GM13977 (cell line): ENCODE measurements at places on chromosomes 16 and 17.

DNA sequence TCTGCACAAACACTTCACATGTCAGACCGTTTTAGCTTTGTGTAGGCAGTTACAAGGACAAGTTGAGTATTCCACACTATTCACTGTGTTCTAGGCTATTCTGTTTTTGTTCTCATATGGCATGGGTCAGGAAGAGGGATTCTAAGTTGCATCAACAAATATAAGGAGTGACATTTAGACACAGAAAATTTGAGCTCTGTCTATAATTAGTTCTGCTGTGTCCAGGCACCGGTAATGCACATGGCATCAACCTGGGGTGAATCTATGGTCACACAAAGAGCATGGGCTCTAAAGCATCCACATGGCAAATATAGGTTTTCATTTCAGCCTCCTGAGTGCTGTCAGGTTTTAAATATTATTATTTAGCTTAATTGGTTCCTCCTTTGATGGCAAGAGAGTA lies 130.4 kb upstream of the PMFBP1 start:
- DNase-seq: no peak

- no peak for DNase-seq
Observed at GRCh38 chr17:55432358-55433028, 10.9 kb upstream of the MMD start.

DNA sequence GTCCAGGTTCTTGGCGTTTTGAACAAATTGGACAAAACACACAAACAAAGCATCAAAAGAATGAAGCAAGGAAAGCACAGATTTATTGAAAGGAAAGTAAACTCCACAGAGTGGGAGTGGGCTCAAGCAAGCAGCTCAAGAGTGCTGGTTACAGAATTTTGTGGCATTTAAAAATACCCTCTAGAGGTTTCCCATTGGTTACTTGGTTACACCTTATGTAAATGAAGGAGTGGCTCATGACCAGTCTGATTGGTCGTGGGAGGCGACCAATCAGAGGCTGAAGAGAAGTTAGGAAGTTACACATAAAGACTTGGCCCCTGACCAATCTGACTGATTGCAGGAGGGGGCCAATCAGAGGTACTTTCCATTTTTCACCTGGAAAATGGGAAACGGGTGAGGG lies 1373.8 kb upstream of the GOT2 start:
- DNase-seq: no peak

DNA sequence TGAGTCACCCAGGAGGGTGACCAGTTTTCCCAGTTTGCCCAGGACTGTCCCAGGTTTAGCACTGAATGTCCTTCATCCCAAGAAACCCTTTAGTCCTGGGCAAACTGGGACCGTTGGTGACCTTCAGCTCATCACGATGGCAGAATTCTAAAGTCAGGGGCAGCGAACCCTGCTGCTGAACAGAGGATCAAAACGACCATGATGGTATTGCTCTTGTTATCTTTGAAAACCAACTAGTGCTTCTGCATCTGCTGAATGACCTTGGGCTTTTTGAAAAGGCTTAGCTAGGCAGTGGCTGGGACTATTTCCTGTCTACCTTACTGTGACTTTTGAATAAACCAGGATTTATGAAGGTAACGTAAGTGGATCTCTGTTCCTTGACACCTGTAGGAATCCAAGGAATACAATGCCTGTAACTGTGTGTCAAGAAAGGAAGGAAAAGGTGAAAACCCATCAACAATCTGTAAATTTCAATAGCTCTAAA lies 281.9 kb downstream of the SOX9 start:
- DNase-seq: no peak

GRCh38 chr16:59180083-59180476 lies 446.0 kb upstream of the GOT2 start:
- DNase-seq: no peak

DNA sequence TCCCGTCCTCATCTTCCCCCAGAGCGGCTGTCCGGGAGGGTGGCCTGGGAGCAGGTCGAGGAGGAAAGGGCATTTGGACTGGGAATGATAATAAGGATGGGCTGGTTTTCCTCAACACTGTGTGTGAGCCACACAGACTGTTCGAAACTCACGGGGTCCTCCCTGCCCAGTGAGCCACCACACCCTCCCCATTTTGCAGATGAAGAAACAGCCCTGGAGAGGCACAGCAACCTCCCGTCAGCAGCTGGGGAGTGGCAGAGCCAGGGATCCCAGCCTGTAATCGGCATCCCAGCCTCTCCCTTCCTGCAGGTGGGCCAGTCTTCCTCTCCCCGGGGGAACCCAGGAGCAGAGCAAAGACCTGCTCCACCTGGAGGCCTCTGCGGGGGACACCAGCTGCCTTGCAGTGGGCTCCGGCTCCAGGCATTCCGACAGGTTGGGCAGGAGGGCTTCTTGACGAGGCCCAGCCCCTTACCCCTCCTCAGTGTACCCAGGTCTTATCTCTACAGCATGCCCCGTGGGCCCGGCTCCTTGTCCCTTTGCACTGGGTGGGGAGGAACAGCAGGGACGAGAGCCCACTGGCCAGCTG lies 23.8 kb downstream of the ENGASE start:
- DNase-seq: no peak

GRCh38 chr16:2819939-2820835 lies 3.1 kb downstream of the PRSS21 start:
- DNase-seq: no peak

DNA sequence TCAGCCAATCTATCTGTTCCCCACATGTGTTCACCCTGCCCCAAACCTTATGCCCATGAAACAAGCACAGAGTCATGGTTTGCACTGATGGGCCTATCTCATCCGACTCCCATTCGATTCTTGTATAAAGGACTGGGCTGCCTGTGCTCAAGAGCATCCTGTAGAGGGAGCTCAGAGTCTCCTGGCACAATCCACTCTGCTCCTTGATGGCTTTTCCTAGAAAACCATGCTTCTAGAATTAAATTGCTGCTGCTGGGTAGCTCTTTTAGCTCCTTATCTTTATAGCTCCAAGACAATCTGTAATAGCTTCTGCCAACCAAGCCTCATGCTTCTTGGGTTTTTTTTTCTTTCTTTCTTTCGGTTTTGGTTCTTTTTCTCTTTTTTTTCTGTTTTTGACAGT lies 9.7 kb downstream of the ZNF19 start:
- no peak for DNase-seq

DNA sequence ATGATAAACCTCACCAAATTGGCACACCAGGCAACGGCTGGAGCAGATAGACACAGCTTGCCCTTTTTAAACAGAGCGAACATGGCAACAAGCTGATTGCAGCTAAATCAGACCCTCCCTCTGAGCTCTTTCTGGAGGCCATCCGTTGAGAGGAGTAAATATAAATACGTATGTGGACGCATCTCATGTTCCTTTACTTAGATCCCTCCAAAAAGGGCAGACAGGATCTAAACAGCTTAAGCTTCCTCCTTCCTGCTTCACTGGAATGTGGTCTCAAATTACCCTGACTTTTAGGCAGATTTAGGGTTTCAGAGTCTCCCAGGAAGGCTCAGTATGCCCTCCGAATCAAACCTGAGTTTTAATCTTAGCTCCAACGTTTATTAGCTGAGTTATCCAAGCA lies 204.7 kb upstream of the GOT2 start:
- no peak for DNase-seq

GRCh38 chr17:72710834-72711233 lies 381.7 kb downstream of the SLC39A11 start:
- no peak for DNase-seq

DNA sequence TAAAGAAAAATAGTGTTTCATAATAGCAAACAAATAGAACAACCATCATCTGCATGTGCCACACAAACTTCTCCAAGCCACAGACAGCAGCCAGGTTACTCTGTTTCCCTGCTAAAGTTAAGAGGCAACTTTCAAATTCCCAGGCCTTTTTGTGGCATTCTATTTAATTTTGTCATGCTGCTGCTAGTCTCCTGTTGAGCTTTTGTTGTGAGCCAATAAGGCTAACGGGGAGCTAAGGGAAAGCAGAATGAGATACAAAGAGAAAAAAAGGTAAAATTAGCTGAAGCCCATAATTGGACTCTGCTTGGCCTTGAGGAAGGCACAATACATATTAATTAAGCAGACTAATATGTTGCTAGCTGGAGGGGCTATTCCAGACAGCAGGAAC lies 74.7 kb upstream of the GNAO1 start:
- DNase-seq: no peak
